AG04449 (cell line): ENCODE measurements at places on chromosomes 13 and 19.

GRCh38 chr13:30776661-30777060 is 41.3 kb downstream of the ALOX5AP start:
- no peak for DNase-seq

- DNase-seq = no peak
These were observed 13.7 kb downstream of the FXYD5 start for GRCh38 chr19:35168196-35168595.

DNA sequence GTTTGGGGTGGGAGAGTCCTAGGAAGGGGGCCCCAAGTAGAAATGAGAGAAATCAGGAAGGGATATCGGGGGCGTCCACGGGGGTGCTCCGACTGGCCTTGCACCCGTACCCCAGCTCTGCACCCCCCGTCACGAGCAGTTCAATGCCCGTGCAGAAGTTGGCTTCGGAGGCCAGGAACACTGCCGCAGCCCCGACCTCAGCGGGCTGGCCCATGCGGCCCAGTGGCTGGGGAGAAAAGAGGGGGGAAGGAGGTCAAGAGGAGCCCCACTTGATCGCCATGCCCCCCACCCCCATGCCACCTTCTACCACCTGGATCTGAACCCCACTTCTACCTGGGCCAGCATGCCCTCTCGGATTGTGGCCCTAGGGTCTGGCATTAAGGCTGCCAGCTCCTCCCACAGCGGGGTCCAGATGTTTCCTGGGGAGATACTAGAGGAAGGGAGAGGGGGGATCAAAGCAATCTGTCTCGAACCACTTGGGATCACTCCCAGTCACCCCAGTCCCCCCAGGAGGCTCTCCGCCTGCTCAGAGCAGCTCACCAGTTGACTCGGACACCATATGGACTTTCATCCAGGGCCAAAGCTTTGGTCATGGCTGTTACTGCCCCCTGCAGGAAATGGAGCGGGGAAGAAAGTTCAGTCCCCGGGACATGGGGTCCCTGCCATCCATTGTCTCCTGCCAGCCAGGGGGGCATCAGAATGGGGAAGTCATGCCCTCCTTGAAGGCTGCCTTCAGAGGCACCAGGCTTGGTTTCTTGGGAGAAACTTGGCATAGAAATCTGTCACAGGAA is 2.5 kb upstream of the BCAT2 start:
- DNase-seq = no peak

DNA sequence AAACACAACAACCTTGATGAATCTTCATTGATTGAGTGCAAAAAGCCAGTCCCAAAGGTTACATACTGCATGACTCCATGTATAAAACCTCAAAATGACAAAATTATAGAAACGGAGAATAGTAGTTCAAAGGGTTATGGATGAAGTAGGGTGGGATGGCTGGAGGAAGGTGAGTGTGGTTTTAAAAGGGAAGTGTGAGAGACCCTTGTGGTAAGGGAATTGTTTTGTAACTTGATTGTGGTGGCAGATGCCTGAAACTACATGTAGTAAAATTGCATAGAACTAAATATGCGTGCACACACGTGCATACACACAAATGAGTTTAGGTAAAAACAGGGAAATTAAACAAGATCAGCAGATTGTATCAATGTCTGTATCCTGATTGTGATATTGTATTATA is 340.7 kb downstream of the MTUS2 start:
- DNase-seq = no peak

DNA sequence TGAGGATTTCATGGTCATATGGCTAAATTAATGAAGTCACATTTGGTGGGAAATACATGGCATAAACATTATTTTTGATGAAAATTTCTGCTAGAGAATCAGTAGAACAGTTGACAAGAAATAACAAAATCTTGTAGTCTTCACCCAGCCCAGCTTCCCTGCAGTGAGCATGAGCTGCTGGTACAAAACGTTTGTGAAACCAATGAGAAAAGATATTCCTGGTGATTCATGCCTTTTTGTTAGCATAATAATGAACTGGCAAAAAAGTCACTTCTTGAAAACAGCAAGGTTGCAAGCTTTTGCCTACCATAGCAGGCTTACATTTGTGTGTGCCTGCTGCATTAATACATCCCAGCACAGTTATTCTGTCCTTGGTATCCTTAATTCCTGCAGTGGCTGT is 475.9 kb upstream of the HTR2A start:
- DNase-seq = no peak

GRCh38 chr19:44789943-44790483 is 12.3 kb downstream of the CBLC start:
- no peak for DNase-seq

GRCh38 chr13:39603424-39603947 is 493 bp upstream of the LHFPL6 start:
- no peak for DNase-seq

DNA sequence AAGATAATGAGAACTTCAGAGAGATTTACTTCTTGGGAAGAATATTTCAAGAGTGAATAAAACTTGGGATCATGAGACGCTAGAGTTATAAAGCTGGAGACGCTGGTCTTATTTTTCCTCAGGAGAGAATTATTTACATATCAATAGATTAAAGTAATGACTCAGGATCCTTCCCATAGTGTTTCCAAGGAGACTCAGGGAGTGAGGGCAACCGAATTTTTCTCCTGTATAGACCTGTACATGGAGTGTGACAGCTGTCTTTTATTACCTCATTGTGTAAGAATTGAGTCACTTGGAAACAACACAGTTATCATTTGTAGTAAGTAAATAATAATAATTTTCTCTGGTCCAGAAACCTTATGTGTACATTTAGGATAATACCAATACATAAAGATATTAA is 1905.5 kb downstream of the OLFM4 start:
- no peak for DNase-seq

DNA sequence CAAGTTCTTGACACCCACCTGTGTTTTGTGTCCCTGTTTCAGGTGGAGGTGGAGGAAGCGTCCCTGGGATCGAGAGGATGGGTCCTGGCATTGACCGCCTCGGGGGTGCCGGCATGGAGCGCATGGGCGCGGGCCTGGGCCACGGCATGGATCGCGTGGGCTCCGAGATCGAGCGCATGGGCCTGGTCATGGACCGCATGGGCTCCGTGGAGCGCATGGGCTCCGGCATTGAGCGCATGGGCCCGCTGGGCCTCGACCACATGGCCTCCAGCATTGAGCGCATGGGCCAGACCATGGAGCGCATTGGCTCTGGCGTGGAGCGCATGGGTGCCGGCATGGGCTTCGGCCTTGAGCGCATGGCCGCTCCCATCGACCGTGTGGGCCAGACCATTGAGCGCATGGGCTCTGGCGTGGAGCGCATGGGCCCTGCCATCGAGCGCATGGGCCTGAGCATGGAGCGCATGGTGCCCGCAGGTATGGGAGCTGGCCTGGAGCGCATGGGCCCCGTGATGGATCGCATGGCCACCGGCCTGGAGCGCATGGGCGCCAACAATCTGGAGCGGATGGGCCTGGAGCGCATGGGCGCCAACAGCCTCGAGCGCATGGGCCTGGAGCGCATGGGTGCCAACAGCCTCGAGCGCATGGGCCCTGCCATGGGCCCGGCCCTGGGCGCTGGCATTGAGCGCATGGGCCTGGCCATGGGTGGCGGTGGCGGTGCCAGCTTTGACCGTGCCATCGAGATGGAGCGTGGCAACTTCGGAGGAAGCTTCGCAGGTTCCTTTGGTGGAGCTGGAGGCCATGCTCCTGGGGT is 16.7 kb downstream of the PRAM1 start:
- DNase-seq = no peak

GRCh38 chr19:28456252-28456651 is 756.7 kb downstream of the UQCRFS1 start:
- DNase-seq = no peak

GRCh38 chr13:46983881-46984280 is 87.0 kb upstream of the HTR2A start:
- no peak for DNase-seq

DNA sequence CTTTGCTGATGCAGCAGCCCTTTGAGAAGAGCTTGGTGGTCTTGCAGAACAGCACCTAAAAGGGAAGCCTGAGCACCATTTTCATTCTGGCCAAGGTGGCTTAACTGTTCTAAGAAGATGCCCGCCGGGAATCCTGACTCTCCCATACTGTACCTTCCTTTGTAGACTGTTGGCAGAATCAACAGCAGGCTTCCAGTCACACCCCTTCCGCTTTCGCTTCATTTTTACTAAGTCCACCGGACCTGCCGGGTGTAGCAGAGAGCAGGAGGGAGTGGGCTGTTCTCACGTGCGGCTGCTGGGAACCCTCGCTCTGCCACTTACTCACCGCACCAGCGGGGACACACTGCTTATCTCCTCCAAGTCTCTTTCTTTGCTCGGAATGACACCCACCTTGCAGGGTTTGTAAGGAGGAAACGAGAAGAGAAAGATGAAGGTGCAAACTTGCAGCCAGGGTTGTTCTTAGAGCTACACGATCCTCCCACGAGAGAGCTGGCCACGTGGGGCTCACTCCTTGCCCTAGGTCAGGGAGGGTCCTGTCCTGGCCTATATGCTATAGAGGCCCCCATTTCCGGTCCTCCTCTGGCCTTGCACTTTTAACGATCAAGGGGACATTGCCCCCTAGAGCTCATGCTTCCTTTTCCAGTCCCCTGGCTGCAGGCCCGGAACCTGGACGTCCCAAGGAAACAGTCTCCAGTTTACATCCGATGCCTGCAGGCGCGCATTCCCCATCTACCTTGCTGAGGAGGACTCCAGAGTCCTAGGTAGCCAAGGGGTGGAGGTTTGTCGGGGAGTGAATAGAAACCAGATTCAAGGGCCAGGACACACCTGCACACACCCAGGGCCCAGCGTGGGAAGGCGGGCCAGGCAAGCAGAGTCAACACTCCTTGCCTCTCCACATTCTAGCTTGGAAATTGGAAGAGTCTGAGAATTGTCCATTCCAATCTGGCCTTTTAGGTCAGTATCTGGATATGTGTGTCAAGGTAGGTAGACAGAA is 453.6 kb downstream of the IRS2 start:
- no peak for DNase-seq

DNA sequence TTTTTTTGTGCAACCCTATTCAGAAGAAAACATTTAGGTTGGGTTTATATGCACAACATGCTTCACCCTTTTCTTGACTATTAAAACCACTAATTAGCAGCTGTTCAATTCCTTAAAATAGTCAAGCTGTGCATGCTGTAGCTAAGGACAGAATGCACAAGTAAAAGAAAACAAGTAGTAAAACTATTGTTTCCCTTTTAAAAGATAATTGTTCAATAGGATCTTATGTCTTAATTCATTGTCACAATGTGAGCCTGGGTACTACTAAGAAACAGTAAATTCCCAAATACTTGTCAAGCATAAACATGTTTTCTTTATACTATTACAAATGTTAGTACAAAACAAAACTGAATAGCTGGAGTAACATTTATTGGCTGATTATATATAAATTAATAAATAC is 32.6 kb upstream of the MIR17HG start:
- no peak for DNase-seq

DNA sequence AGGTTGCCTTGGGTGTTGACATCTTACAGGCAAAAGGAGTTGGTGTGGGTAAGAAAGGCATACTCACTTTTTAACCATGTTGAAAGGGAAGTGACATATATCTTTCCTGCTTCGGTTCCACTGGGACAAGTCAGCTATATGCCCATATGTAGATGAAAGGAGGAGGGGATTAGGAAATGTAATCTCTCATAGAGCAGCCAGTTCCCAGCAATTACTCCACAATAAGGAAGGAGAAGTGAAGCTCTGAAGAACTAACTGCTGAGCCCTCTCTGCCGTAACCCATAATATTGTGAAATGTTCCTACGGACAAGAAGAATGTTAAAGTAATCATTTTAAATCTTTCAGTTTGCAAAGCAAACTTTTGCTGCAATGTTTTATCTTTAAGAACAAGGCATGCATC is 82.2 kb downstream of the EDNRB start:
- no peak for DNase-seq

DNA sequence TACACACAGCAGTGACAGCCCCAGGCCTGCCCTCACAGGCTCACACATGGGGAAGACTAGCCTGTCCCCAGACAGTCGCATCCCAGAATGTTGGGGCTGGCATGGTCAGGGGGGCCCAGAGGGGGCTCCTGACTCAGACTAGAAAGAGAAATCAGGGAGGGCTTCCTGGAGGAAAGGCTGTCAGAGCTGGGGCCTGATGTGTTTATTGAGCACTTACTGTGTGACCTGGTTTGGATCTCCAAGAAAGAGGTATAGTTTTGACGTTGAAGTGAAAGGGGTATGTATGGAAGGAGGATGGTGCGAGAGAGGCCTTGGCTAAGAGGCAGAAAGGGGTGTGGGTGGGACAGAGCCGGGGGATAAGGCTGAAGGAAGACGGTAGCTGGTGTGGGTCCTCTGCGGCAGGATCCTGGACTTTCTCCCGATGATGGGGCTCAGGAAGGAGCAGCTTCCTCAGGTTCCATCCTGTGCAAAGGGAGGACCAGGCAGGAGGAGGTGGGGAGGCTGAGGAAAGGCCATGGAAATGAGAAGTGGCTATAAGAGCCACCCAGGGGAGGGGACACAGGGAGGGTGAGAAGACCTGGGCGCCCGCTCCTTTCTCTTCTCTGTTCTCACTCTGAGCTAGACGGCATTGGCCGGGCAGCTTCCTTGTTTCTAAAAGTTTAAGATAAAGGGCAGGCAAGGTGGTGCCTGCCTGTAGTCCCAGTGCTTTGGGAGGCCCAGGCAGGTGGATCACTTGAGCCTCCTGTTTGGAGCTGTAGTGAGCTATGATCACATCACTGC is 16.1 kb upstream of the BCL3 start:
- no peak for DNase-seq

DNA sequence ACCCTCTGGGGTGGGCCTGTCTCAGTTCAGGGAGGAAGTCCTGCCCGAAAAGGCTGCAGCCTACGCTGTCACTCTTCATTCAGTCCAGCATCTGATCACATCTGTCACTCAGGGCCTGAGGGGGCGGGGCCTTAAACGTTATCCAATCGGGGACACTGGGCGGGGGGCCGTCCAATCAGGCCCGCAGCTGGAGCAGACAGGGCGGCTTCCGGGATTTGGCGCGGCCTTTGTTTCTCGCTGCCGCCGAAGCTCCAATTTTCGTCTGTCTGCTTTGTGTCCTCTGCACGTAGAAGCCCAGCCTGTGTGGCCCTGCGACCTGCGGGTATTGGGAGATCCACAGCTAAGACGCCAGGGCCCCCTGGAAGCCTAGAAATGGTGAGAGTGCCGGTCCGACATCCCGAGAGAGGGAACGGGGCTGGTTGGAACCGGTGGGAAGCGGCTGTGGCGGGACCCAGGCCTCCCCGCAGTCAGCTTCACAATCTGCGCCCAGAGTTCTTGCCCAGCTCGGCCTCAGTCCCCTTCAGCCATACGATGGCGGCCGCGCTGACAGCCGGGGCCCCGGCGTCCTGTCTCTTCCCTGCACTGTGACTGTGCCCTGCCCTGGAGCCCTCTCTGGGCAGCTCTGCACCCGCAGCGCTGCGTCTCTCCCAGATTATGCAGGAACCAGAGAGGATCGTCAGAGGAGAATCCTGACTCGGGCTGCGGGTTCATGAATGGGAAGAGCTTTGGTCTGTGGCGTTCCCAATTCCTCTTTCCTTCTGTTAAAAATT is at the start of gene ZNF730:
TSS of gene ZNF730 (plus strand) at position 224 of the 770 bp plus-strand sequence. CDS start at position 373, 149 bp downstream.
- DNase-seq = peak; percentile 26

DNA sequence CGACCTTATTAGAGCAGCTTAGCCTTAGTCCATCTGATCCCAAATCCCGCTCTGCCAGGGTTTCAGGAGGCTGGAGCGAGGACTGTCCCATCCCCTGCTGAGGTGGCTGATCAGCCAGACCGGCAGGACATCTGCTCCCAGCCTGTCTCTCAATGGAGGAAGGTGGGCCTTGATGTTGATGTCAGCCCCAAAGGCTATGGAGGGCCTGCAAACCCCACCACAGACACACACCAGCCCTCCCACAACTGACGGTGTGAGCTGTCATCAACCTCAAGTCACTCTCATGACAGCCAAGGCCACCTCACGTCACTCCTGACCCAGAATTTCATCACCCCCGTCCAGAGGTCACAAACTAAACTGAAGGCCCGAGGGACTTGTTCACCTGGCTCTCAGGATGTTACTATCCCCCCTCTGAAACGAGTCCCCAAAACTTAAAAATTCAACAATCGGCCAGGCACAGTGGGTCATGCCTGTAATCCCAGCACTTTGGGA is 25.5 kb downstream of the RHPN2 start:
- no peak for DNase-seq
